ENCODE measurements at places on chromosomes 3 and 15.

DNA sequence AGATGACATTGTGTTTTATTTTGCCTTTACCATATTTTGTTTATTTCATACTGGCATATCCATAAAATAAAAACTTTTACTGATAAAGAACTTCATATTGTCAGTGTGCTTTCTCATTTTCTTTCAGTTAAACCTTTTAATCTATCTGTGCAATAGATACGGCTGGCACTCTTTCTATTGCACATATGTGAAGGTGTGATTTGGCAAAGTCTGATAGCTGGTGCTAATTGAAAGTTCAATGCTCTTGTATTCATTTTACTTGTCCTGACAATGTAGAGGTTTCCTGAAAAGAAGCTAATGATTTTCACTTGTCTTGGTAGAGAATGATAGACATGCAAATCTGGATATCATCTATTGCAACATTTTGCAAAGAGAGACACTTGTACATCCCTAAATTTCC, 467.0 kb downstream of the NSUN3 start:
- DNase-seq: no peak

- no peak for DNase-seq
These were observed 498.2 kb downstream of the PYDC2 start for GRCh38 chr3:191958980-191959671.

DNA sequence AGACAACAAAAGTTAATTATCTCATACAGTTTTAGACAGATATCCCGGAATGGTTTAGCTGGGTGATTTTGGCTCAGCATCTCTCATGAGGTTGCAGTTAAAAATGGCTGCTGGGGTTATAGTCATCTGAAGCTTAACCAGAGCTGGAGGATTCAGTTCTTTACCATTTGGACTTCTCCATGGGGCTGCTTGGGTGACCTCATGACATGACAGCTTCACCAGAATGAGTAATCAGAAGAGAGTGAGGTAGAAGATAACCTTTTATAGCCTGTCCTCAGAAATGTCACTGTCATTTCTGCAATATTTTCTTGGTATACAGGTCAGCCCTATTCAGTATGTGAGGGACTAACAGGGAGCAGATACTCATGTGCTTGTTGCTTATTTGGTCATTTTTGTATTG, 30.9 kb downstream of the TFG start:
- no peak for DNase-seq

GRCh38 chr3:56469141-56469540, 874 bp upstream of the ERC2 start:
- DNase-seq: no peak

- DNase-seq: peak; percentile 81
These were observed 70.7 kb upstream of the THBS1 start for GRCh38 chr15:39510001-39510701.

- DNase-seq: no peak
These were observed 118.5 kb upstream of the ABHD17C start for GRCh38 chr15:80576519-80577090.

- no peak for DNase-seq
These were observed 10.8 kb downstream of the EIF2AK4 start for GRCh38 chr15:39944726-39945125.

DNA sequence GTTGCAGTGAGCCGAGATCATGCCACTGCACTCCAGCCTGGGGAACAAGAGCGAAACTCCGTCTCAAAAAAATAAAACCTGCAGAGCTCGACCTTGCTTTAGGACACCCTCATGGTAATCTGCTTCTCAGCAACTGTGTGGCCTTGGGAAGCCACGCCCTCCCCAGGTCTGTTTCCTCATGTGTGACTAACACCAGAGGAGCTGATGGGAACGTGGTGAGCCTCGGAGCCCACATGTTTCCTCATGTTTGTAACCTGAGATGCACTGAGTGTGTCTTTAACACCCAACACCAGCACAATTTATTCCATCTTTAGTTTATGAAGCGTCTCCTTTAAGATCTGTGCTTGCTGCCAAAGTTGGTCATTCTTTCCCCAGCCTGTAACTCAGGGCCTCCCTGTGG, 142.8 kb downstream of the OCA2 start:
- DNase-seq: no peak

DNA sequence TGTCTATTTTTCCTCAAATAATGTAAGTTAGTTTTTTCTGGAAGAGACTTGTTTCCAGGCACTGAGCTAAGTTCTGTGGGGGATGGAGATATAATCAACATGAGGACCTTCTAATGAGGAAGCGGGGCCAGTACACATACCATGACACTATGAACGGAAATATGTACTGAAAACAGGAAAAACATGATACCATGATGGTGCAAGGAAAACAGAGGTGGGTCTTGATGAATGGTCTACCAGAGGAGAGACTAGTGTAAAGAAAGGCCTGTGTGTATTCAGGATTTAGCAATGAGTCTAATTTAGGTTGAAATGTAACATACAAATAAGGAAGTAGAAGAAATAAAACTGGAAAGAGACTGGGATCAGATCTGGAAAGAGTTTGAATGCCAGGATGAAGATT, 38.9 kb upstream of the TPRG1 start:
- no peak for DNase-seq

- DNase-seq: no peak
These were observed 28.7 kb downstream of the FRMD4B start for GRCh38 chr3:69357196-69357595.

DNA sequence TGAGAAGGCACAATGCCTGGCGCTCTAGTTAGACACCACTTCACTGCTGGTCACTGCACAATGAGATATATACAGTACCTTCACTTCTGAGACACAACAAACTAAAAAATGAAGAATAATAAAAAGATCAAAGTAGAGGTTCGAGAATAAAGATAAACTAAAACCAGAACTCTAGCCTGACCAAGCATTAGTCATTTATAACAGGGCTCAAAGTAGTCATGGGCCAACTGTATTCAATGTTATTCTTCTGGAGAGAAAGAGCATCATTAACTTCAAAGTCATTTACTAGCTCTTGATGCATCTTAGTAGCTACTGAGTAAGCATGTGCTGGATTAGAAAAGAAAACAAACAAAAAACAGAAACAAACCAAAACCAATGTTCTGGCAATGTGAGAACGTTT, 145.2 kb downstream of the SSR3 start:
- no peak for DNase-seq

DNA sequence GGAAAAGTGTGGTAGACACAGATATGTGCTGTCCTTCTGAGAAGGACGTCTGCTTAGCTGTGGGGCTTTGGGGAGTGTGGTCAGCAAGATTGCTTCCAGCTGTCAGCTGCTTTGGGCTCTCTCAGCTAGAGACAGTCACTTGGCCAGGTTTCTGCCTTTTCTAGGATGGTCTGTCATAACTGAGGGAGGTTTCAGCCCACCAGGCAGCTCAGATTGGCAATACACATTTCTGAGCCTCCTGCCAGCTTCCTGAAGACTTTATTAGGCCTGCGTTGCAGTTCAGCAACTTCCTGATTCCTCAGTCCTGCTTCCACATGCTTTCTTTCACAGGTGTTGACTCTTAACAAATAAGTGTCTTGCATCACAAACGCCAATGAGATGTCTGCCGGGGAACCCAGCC, 286.5 kb downstream of the SQOR start:
- DNase-seq: peak; percentile 36

DNA sequence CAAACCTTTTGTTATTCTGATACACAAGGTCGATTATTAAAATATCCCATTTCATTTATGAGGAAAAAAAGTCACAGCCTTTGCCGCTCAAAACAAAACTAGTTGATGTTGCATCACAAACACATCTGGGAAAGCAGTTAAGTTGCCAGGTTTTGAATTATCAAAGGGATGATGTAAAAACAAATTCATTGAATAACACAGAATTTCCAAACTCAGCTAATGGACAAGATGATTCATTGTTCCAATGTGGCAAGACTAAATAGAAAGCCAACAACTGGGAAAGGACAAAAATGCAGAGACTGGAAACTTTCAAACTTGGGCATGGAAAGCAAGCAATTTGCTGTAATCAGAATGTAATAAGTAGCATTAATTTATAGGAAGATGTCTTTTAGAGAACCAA, 610.0 kb upstream of the ZNF385D start:
- DNase-seq: no peak

- no peak for DNase-seq
These were observed 5.2 kb downstream of the GLB1 start for GRCh38 chr3:33091746-33092145.

DNA sequence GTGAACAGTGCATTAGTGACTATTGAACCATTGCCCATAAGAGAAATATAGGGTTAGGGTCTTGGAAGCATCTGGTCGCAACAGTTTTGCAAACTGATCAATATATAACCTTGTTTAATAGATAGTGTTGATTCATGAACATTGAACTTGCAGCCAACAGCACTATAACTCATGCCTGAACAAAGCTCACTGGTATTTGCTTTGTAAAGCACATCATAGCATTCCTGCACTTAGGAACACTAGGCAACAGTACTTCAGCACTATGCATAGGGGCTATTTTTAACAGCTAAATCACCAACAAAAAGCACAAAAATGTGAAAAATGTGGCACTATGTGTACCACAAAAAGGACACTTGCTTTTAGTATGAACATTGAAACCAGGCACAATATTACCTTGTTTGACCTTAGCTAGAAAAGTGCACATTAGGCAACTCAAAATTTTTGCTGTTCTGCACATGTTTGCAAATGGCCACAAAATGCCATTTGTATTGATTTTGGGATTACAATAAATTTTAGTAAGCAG, 68.0 kb downstream of the OXNAD1 start:
- no peak for DNase-seq

DNA sequence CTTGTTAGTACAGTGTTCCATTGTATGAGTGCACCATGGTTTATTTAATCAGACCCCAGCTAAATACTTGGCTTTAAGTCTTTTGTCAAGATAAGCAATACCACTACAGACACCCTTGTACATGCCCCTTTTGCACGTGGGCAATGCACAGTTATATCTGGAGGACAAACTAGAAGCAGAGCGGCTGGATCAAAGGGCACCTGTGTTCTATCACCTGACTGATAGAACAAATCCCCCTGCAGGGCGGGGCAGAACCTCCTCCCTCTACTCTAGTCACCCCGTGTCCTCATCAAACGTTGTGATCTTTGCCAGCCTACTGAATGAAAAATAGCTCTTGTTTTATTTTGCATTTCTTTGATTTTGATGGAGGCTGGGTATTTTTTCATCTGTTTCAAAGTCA, 314.9 kb downstream of the TLE3 start:
- DNase-seq: no peak

- DNase-seq: peak; percentile 83
These were observed 250.5 kb downstream of the ADAMTSL3 start for GRCh38 chr15:83904107-83905040.

- no peak for DNase-seq
These were observed 43.2 kb downstream of the KNL1 start for GRCh38 chr15:40637221-40637745.

DNA sequence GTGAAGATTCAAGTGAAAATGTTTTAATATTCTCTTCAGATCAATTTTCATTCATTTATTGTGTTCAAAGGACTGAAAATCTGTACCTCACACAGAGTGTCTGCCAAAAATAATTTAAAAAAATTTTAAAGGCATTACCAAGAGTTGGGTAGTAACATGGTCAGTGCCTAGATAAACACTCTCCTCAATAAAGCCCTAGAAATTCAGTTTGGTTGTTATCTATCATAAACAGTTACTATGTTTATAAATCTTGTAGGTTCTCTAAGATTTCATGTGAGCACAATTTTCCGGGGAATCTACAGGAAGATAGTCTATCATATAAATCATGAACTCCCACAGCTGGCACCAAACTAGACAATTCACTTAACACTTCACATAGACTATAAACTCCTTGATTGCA, 128.6 kb downstream of the GSK3B start:
- DNase-seq: no peak

DNA sequence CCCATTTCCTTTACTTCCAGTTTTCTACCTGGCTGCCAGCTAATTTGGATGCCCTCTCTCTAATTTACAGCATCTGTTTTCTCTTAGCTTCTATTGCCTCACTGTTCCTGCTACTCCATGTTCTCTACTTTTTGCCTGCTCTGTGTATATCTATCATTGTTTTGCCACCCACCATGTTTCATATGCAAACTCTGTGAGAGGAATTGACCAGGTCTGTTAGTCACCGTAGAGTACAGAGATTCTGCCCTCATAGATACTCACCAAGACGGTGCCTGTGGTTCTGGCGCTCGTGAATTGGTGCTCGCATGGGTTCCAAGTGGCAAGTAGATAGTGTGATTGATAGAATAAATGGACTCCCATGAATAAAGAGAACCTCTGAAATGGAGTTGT, 288.8 kb downstream of the CNTN6 start:
- no peak for DNase-seq

GRCh38 chr3:24614359-24614758, 119.7 kb upstream of the THRB start:
- DNase-seq: no peak

GRCh38 chr3:170410428-170411029, 8.1 kb upstream of the CLDN11 start:
- DNase-seq: no peak

GRCh38 chr3:179474480-179474879, 23.2 kb upstream of the GNB4 start:
- DNase-seq: no peak

GRCh38 chr3:175737646-175738572, 878.8 kb downstream of the NAALADL2 start:
- DNase-seq: no peak

DNA sequence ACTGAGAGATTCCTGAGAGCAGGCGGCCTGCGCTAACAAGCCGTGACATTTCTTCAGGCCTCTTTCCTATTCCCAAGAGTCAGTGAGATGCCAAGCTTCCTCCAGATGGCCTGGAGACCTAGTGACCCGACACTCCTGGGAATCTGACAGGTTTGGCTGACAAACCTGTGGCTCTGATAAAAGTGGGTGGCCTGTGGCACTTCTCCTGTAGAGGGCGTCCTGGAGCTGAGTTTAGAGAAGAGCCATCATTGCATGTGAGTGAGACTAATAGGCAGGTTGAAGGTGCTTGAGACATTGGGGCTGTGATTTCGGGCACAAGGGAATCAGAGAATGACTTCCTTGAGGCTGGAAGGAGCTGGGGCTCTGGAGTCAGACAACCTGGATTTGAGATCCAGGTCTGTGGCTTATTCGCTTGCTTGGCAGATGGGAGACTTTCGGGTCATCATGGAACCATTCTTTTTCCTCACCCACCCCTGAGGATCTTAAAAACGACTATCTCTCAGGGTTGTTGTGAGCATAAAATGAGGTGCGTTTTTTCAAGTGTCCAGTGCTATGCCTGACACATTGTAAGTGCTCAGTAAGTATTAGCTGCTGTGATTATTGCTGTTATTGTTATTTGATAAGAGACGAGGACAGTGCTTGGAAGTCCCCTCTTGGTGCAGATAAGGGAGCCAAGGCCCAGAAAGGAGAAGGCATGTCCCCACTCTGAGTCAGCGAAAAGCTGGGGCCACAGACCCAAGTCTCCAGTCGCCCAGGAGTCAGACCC, 77.2 kb downstream of the SCN10A start:
- no peak for DNase-seq

DNA sequence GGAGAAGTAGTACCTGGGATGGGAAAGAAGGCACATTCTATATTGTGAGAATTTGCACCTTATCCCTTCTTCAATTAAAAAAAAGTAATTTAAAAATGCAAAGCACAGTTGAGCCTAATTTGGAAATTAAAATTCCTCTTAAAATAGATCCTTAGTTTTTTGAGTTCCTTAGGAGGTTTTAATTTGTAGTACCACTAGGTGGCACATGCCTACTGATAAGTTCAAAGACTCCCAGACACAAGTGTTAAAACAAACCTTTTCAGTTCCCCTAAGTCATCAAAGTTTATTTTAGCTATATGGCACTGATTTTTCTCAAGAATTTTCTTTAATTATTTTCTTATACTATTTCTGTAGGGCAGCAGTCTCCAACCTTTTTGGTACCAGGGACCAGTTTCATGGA, 127.6 kb upstream of the AZI2 start:
- no peak for DNase-seq

- no peak for DNase-seq
These were observed 87.5 kb upstream of the CADPS start for GRCh38 chr3:62962714-62963113.
